ENCODE measurements at places on chromosomes 2 and 18. TPM values are rescaled to one million over a fixed set of nuclear protein-coding genes. Genes with fewer than 3 reads are reported as not detected.

Gene SPDYA
- 0.22 TPM for polyA plus RNA-seq

Gene SFXN5
- polyA plus RNA-seq: 13.7 TPM

Gene SLC5A7
- not detected for polyA plus RNA-seq

Gene MEP1B
- not detected for polyA plus RNA-seq

Gene EMILIN2
- polyA plus RNA-seq: 1.2 TPM

Gene SNED1
- polyA plus RNA-seq: 2.4 TPM

Gene PLEKHB2
- 70.5 TPM for polyA plus RNA-seq

Gene IL36RN
- polyA plus RNA-seq: not detected

Gene AOX1
- polyA plus RNA-seq: 7.9 TPM

Gene METTL21A
- polyA plus RNA-seq: 18.1 TPM

Gene ZNF396
- 0.78 TPM for polyA plus RNA-seq

Gene C1D
- polyA plus RNA-seq: 45.7 TPM

Gene RAPGEF4
- 0.63 TPM for polyA plus RNA-seq

DNA sequence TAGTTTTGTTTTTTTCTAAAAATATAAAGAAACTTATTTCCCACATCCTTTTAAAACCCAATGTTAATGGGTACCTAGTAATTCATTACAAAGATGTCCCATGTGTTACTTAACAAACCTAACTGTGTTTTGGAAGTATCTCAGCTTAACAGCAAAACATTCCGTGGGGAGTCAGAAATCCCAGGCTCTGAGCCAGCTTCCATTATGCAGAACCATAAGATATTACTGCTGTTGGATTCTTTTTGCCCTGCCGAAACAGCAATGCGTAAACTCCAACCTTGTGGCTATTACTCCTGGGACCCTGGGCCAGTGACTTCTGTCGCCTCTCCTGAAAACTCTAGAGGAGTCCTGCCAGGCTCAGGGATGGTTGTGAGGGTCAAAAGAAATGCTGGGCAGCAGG is 174.1 kb downstream of the UXS1 start:
- no peak for DNase-seq

- no peak for DNase-seq
Observed at GRCh38 chr2:112199188-112199587, 55.7 kb downstream of the ZC3H8 start.

GRCh38 chr2:157662401-157662800 is 33.7 kb upstream of the ACVR1C start:
- no peak for DNase-seq

- DNase-seq: no peak
Observed at GRCh38 chr2:48235076-48235475, 294.9 kb upstream of the STON1 start.

DNA sequence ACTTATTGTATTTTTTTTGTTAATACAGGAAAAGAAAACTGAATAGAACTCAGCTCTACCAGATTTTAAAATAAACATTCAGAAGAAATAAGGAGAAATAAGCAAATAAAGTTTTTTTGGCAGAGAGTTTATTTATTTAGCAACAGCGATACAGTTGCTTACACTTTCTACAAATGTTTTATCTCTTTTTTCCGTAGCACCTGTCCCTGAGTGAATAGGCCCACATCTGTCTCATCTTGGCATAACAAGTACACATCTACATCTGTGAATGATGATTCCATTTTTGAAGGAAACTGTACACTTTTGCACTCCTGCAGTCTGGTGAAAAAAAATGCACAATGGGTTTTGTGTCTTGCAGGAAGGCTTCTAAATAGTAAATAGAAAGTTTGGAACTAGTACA is 783.6 kb upstream of the ZEB2 start:
- no peak for DNase-seq

DNA sequence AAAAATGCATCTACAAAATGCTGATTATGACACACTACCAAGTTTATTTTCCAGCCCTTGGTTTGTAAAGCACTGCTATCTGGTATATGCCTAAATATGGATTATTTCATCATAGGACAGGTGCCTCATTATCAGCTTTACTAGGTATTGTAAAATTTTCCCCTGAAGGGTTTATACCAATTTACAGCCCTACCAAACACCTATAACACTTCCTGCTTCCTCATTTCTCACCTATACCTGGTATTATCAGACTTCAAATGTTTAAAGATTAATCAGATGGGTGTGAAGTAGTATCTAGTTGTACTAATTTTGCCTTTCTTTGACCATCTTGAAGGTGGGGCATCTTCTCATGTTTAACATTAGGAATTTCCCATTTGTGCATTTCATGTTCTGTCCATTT is 26.8 kb downstream of the RMND5A start:
- DNase-seq: no peak

- no peak for DNase-seq
Observed at GRCh38 chr2:7816233-7816632, 865.6 kb upstream of the ID2 start.

DNA sequence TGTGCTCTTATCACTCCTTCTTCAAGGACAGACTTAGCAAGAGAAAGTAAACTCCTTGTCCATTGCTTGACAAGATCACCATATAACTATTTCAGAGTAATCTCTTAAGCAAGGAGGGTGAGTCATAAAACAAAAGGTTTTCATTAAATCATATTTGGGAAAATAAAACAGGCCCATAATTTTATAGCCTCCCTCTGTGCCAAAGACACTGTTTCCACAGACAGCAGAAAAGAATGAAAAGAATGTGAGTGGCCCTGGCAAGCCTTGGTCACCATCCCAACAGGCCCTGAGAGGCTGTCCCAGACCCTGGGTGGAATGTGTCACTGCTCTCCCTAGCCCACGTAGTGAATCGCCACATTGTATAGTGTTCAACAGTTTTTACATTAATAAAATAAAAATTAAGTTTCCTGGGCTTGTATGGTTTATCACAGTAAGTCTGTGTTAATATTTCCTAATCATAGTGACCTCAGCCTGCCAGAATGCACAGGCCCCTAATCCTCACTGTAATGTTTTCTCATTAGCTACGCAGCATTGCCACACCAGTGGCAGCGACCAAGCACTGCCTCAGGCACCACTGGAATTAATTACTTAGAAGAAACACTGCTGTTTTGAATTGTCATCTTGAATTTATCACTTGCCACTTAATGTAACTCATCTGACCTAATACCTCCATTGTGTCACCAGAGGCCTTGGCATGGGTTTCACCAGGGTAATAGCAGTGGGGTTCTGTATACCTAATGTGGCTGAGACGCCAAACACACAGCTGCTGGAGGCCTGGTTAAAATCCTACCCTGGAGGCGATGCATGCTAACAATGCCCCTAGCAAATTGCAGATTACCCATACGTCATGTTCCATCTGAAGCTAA is 401.9 kb downstream of the LNPK start:
- DNase-seq: no peak

DNA sequence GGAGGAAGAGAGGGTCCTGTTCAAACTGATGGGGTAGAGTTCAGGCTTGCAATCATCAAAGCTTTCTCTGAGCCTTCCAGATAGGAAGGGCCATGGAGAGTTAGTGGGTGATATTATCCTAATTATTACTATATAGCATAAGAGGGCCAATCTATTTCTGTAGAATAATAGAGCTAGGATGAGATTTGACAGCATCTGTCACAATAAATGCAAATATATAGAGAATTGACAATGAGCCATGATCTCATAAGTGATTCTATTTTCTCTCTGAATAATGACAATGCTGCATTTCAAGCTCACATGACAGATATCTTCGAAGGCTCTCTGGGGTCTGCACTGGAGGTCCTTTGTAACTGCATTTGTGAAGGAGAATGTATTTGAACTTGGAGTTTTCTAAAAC is 521.9 kb upstream of the CELF4 start:
- DNase-seq: no peak

DNA sequence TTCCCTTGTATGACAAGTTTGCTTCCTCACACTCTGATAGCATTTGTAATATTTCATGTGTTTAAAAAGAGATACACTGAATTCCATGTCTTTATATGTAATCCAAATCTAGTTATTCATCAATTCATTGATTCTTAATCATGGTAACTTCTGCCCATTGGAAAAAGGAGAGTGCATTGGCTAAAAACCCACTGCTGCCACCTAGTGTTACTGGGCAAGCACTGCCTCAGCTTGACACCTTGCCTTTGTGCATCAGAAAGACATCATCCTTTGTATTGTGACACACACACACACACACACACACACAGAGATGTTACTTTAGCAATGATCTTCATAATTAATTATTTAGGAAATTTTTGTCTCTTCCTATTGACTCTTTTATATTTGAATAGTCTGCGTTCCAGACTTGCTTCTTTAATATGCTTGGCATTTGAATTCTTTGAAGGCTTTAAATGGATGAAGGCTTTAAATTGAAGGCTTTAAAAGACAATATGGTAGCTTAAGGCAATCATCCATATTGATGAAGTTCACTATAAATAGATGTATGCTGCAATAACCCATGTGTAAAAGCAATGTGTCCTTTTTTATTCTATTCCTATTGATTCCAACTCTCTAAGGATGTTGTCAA is 414.2 kb upstream of the CHST9 start:
- DNase-seq: no peak

GRCh38 chr2:152710713-152711112 is 6.5 kb downstream of the PRPF40A start:
- peak; percentile 24 for DNase-seq

GRCh38 chr2:127630864-127631540 is 15.0 kb upstream of the GPR17 start:
- DNase-seq: no peak

GRCh38 chr2:125680809-125681208 is 975.1 kb upstream of the GYPC start:
- no peak for DNase-seq

DNA sequence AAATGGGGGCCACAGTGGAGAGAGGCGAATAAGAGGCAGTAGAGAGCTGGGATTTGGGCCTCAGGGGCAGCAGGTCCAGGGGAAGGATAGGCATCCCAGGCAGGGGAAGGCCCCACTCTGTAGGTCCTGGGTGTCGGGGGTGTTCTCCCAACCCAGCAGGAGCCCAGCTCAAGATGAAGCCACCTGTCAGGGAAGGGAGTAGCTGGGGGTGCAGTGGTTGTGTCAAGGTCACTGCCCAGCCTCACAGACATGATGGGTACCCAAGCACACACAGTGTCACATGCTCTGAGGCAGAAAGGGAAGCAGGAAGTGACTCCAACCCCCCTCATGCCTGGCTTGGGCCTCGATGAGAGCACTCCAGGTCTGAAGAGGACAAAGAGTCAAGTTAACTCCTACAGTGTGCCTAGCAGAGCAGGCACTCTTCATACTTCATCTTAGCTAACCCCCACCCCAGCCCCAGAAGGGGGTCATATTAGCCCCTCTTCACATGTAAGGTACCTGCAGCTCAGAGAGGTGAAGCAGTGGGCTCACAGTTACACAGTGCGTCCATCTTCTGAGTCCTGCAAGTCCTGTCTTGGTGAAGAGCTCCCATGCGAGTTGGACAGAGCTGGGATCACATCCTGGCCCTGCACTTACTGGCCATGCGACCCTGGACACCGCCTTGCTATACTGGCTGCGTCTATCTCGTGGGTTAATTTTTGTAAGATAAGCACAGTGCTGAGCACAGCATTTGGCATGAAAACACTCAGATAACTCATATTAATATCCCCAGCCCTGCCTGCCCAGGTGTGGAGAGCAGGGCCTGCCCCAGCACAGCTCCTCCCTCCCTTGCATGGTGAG is 72.6 kb upstream of the DAPL1 start:
- no peak for DNase-seq

GRCh38 chr2:464562-465309 is 176.8 kb upstream of the ALKAL2 start:
- DNase-seq: no peak

- DNase-seq: no peak
Observed at GRCh38 chr2:237090906-237091305, 5.2 kb downstream of the COPS8 start.

- DNase-seq: peak; percentile 50
Observed at GRCh38 chr2:25301453-25302352, 40.0 kb downstream of the DNMT3A start.

GRCh38 chr2:192675681-192676080 is 480.9 kb upstream of the TMEFF2 start:
- DNase-seq: no peak

- DNase-seq: no peak
Observed at GRCh38 chr2:58739033-58739432, 497.9 kb upstream of the FANCL start.

- DNase-seq: no peak
Observed at GRCh38 chr2:187775196-187775595, 221.0 kb upstream of the TFPI start.

DNA sequence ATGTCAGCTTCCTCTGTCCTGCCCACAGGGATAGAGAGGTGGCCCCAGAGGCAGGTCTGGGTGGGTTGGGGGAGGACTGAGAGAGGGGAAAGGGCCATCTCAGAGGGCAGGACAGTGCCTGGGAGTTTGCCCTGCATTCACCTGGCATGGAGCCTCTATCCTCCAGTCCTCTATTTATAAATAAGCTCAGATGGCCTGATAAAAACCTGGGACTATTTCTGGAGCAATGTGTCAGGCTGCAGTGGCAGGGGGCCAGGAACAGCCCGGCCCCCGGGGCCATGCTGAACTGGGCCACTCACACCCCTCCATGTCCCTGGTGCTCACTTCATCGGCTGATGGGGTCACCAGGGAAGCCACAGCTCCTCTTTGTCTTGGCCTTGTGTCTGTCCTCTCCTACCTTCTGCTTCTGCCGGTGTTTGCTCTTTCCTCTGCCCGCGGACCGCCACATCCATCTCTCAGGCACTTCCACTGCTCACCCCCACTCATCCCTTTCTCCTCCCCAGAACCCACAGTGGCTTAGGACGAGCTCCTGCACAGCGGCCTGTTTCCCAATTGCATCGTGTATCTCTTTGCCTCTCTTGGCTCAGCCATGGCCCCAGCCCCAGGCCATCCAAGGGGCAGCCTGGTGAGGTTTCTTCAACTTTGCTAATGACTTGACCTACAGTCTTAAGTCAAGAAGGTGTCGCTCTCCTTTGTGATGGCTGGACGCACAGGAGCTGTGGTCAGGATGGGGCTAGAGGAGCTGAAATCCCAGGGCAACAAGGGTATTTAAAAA is 38.8 kb downstream of the SCTR start:
- no peak for DNase-seq

- no peak for DNase-seq
Observed at GRCh38 chr2:105468582-105469042, 69.8 kb upstream of the FHL2 start.

DNA sequence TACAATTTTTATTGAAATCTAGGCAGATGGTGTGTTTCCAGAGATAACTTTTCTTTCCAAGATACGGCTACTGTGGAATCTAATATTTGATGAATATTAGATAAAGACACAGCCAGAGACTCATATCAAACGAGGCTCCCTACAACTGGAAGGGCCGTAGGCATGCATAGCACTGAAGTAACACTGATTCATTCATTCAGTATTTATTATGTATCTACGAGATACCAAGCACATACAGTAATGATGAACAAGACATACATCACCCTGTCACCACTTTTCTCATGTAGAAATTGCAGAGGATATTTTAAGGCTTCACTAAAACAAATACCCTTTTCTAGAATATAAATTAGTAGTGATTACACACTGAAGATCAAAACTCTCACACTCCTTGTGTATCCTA is 74.5 kb downstream of the KCTD18 start:
- DNase-seq: no peak

- DNase-seq: no peak
Observed at GRCh38 chr2:55705027-55705653, 11.5 kb upstream of the PNPT1 start.

All from AG04450 (cell line).